PC-9 (cell line): ENCODE measurements at places on chromosomes 4 and X. TPM values are rescaled to one million over a fixed set of nuclear protein-coding genes. Genes with fewer than 3 reads are reported as not detected.
A peak's percentile ranks its signal among the peaks of the same experiment; 100 is the strongest.

DNA sequence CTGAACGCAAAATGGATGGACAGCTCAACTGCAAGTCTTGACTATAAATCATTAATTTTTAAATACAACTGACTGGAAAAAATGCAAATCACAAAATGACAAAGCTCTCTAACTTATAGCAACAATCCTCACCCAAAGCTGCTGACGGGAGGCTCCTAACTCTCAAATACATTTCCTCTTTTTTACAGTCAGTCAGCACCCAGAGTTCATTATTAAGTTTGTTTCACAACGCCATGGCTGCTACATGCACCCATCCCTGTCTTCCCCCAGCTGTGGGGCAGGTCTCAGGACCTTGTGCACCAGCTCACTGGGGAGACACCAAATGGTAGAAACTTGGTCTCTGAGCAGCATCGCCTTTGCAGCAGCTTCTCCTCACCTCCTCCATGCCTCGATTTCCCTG lies 97.6 kb downstream of the SLC34A2 start:
- no peaks in the 10 kb centered on the region for H3K4me1 ChIP-seq
- no peak for DNase-seq
- no peak overlapping the region for H3K27ac ChIP-seq

DNA sequence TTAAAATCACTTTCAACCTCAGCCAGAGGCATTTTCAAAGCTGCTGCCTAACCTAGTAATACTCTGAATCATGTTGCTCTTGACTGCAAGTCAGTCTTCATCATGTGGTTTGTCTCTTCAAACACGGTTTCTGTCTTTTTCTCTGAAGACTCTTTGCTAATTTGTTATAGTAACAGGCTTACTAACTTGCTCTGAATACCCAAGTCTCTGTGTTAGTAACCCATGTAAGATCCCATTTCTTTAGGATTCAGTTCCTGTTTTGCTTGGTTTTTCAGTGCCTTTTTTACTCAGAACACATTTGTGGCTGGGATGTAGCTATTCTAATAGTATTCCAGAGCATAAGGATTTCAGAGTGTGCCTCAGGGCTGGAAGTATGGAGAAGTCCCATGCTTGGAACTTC lies 1450.6 kb upstream of the IGFBP7 start:
- no peaks in the 10 kb centered on the region for H3K4me1 ChIP-seq
- H3K27me3 ChIP-seq = no peaks in the 10 kb centered on the region
- H3K27ac ChIP-seq = no peak overlapping the region
- no peak overlapping the region for H3K4me3 ChIP-seq
- no peak for DNase-seq

GRCh38 chrX:152640034-152640818 lies 2.5 kb downstream of the GABRQ start:
- no peak overlapping the region for H3K4me3 ChIP-seq
- H3K36me3 ChIP-seq = no peaks in the 10 kb centered on the region
- H3K27ac ChIP-seq = no peak overlapping the region

GRCh38 chr4:77073981-77074380 lies 1.8 kb downstream of the CCNI start:
- H3K36me3 ChIP-seq = no peaks in the 10 kb centered on the region
- no peak for DNase-seq
- peak overlapping the region; percentile 49 for H3K4me3 ChIP-seq

Gene ANK2
- 0.61 and 1.6 TPM in 2 replicates for total RNA-seq

Gene RPS6KA6
- total RNA-seq = 5.7 and 6.5 TPM in 2 replicates
